A172 (cell line): ENCODE measurements at places on chromosomes 1 and 21.

GRCh38 chr1:81287411-81288080 is 513.2 kb upstream of the ADGRL2 start:
- no peak for DNase-seq

DNA sequence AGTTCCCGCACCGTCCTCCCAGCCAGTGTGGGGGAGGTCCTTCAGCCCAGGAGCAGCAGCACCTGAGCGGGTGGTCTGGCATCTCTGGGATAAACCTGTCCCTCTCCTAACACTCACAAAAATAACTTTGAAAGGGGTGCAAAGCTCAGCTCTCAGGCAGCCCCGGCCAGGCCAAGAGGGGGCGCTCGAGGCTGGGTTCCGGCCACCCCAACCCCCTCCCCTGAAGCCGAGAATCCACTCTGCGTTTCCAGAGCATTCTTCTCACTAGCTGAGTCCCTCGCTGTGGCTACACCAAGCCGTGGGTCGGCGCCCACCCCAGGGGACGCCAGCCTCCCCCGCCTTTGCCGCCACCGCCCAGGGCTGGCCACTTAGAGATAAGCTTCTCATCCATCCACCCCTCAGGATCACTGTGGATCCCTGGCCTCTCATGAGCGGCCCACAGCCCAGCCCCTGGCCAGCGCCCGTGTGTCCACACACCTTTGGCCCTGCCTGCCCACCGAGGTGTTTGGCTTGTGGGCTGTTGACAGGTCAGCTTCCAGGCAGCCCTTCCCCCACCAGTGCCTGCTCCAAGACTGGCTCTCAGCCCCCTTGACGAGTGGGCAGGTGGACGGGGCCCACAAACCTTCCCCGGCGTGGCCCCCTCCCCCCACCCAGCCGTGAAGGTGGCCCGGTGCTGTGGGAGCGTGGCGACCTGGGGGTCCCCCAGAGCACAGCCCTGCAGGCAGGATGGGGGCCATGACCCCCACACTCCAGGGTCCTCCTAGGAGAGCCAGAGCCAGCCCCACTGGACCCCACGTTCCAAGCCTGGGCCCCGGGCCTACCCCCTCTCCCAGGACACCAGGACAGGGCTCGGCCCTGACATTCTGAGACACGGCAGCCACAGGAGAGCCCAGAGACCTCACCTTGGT is 1.9 kb downstream of the FTCD start:
- DNase-seq: no peak

DNA sequence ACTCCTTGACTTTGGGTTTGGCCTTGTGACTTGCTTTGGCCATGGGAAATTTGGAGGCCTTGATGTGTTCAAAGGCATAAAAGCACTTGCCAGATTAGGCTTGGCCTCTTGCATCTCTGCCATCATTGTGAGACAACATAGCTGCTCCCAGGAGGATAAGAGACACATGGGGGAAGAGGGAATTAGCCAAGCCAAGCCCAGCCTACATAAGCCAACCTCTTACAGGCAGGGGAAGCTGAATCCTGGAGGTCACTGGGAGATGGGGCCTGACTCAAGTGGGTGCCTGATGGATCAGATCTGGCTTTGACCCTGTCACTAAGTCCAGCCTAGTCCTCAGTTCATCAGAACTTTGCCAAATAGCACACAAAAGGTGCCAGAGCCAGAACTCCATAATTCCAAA is 37.6 kb upstream of the HMGB4 start:
- DNase-seq: no peak

- DNase-seq: no peak
These were observed 94.0 kb downstream of the DPYD start for GRCh38 chr1:97826820-97827219.

- DNase-seq: peak; percentile 12
These were observed 79.8 kb upstream of the ROR1 start for GRCh38 chr1:63693944-63694571.

- DNase-seq: no peak
These were observed 14.5 kb upstream of the APP start for GRCh38 chr21:26185021-26185420.

DNA sequence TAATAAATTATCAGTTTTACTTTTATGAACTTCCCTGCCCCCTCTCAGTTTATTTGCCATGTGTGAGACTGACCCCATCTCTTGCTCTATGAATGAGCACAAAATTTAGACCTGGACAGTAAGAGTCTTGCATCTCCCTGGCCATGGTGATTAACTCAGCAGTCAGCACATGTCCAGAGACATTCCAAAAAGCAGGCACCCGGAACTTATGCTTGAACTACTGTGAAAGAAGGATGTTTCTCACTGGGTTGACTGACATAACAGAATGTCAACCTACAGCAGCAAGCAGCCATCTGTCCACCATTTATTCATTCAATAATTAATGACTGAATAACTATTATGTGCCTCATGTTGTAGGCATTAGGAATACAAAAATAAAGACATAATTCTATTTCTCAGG is 11.3 kb upstream of the SEC16B start:
- no peak for DNase-seq

DNA sequence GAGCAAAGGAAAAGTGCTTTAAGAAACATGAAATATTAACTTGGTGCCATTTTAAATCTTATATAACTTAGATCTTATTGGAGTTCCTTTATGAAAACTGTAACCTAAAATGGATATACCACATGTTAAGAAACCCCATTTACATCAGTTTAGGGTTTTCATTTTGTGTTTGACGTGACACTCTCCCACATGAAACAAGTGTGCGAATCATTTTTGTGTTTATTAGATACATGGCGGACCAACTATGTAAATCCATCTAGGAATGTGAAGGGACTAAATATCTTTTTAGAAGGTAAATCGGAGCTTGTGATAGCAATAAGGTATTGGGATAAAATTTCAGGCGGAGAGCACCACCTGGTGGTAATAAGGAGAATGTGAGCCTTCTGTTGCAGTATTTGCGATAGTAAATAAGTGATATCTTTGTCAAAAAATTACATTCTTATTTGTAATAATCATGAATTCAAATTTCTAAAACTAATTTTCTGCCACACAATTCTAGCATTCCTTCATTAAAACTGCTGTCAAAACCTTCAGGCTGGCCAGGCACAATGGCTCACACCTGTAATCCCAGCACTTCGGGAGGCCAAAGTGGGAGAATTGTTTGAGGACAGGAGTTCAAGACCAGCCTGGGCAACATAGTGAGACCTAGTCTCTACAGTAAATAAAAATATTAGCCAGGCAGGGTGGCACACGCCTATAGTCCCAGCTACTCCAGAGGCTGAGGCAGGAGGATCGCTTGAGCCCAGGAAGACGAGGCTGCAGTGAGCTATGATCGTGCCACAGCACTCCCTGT is 31.3 kb downstream of the SMAP2 start:
- DNase-seq: peak; percentile 47

GRCh38 chr1:66532798-66533783 is 862 bp upstream of the SGIP1 start:
- no peak for DNase-seq

- no peak for DNase-seq
These were observed 97.1 kb downstream of the SIK1 start for GRCh38 chr21:43329711-43330269.

DNA sequence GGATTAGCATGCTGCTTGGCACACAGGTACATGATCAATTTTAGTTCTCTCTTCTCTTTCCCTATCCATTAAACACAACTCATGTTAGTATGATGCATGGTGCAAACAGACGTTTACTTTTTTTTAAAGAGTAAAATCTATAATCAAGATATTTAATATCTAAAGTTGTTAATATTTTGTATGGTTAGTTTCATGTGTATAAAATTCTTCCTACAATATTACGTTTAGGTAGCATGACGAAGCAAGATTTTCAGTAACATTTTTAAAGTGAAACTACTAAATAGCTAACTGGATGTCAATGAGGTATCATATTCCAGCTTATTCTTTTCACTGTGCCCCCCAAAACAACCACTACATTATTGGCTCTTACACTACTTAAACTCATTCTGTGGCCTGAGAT is 36.6 kb downstream of the CNIH4 start:
- no peak for DNase-seq
